ENCODE measurements at places on chromosomes 16 and 17.

- no peak for DNase-seq
Observed at GRCh38 chr16:59605706-59606105, 871.6 kb upstream of the GOT2 start.

DNA sequence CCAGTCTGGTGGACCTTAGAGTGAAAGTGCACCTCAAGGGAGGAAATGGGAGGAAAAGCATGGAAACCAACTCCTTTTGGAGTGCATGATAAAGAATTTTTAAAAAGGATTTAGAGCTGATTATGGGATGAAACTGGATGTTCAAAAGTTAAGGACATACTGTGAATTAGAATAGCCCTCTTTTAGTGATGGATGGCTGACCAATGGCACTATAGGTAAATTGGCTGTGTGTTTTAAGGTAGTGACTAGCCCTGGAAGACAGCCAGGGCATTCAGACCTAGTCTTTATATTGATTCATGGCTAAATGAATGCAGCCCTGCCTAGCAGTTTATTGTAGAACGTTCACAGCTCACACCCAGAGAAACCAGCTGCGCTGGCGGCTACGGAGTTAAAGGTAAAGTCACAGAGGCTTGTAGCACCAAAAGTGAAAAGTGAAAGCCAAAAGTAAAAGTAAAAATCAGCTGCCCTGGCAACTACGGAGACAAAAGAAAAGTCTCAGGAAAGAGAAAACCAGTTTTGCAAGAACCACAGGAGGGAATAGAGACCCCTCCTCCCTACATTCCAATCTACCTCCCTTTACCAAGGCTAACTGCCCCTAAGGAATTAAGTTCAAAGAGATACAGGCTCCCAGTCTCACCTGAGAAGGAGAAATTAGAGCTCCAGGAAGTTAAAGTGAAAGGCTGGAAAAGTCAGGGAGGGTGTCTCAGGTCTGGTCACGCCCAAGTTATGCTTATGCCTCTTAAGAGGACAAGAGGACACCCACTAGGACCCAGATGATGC lies 21.8 kb downstream of the ACSM1 start:
- DNase-seq, result peak; percentile 14

- DNase-seq, result no peak
Observed at GRCh38 chr16:5512014-5512413, 414.4 kb upstream of the EEF2KMT start.

DNA sequence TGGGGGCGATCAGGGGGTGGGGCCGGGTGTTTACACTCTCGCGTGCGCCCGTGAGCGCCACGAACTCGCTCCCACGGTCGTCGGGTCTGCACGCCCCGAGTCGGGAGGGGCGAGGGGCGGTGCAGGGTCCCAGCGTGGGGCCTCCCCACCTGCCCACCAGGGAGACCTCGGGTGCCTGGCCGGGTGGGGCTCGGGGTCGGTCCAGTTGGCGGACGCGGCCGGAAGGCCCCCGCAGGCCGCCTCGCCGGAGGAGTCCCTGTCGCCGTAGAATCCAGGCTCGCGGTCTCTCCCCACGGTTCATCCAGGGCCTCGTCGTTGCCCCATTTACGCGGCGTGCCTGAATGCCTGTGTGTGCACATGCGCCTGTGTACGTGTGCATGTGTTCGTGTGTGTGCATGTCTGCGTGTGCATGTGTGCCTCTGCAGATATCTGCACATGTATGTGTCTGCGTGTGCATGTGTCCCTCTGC lies 510 bp upstream of the RAB40B start:
- no peak for DNase-seq

- DNase-seq, result no peak
Observed at GRCh38 chr17:75681289-75681688, 14.2 kb downstream of the SAP30BP start.

DNA sequence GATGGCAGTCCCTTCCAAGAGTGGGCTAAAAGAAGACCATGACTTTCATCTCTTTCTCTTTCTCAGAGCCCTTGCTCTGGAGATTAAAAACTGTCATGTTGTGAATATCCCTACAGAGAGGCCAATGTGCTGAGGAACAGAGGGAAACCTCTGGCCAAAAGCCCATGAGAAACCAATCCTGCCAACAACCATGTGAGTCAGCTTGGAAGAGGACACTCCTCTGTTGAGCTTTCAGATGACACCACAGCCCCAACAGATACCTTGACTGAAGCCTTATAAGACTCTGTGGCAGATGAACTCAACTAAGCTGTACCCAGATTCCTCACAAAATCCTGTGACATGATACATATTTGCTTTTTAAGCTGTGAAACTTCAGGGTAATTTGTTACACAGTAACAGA lies 19.6 kb downstream of the CPPED1 start:
- no peak for DNase-seq

DNA sequence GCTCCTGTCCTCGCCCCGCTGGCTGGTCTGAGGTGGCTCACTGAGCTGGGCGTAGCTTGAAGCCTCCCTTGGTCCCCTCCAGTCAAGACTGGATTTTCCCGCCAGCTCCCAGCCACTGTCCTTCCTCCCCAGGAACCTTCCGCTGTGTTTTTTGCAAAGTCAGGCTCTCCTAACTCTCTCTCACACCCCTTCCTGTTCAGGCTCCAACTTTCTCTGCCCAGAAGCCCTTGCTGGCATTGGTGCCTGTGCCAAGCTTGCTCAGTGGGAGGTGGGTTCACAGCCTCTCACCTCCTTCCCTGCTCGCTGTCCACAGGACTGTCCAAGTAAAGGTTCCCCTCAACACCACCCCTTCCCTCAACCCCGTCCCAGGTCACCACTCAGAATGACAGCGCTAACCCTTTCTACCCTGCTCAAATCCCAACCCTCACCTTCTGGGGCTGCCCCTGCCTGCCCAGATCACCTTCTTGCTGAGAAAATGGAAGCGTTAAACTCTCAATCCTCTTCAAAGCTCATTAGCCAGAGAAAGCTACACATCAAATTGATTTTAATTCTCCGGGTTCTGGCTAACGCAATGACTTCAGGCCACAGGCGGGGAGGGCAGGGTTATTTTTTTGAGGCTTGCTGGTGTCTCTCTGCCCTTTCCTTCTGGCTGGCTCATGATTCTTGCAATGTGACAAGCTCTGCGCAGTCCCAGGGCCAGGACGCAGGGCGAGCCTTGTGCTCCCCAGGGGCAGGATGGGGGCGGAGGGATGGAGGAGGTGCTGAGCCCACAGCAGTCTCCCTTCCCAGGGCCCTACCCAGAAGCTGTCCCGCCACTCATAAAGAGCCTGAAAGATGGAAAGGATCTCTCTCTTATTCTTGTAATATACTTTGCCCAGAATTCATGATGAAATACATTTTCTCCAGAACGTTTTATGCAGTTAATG lies 357.2 kb upstream of the TNRC6C start:
- DNase-seq, result no peak

DNA sequence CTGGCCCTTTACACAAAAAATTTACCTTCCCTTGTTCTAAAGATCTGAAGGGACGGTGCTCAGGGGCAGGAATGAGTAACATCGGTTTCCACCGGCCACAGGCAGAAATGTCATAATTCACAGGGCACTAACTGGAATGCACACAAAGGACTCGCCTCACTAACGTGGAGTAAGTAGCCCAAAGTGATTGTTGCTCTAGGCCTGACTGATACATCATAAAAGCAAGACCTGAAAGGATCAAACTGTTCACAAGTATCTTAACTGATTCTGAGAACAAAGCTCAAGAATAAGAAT lies 8.9 kb upstream of the TCF25 start:
- no peak for DNase-seq

DNA sequence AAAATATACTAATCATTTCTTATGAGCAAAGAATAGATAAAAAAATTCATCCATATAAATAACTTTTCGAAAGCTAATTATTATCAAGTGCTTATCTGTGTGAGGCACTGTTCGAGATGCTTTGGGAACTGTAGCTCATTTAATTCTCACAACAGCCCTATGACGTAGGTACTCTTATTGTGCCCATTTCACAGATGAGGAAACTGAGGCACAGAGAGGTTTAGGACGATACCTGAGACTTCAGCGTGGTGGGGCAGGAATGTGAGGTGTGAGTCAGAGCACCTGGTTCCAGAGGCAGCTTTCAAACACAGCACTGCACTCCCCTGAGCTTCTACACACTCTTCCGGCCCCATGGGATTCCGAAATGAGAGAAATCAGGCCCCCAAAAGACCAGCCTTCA lies 185.8 kb upstream of the HSBP1 start:
- DNase-seq, result no peak

GRCh38 chr16:24789881-24790280 lies 55.9 kb upstream of the SLC5A11 start:
- DNase-seq, result no peak

DNA sequence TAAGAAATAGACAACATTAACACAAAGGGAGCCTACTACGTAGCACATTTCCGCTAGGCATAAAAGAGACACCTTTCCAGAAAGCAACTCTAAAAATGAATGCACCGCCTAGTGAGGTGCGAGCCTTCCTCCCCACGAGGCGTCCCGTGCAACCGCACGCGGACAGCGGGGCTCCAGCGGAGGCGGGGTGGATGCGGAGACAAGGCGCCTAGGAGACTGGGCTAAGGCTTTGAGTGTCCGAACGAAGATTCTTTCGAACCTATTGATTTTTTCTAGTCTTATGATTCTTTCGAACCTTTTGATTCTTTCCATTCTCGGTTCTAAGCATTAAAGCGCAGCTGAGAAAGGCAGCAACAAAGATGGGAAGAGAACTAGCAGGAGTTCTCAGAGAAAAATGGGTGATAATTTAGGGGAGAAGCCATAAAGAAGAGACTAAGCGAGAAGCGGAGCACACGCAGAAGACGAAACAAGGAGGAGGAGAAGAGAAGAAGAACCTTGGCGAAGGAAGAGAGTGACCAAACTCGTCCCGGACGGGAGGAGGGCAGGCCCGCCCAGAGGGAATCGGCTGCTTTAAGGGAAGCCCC lies 394 bp upstream of the CPD start:
- DNase-seq, result peak; percentile 64

- DNase-seq, result peak; percentile 90
Observed at GRCh38 chr16:22195695-22196558, 10.2 kb upstream of the EEF2K start.

DNA sequence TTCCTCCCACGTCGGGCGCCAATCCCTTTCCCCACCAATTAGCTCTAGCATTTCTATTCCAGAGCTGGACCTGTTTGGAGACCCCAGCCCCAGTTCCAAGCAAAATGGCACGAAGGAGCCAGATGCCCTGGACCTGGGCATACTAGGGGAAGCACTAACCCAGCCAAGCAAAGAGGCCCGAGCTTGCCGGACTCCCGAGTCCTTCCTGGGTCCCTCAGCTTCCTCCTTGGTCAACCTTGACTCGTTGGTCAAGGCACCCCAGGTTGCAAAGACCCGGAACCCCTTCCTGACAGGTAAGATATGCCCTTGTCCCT lies 5.6 kb upstream of the SPATA20 start:
- DNase-seq, result no peak

DNA sequence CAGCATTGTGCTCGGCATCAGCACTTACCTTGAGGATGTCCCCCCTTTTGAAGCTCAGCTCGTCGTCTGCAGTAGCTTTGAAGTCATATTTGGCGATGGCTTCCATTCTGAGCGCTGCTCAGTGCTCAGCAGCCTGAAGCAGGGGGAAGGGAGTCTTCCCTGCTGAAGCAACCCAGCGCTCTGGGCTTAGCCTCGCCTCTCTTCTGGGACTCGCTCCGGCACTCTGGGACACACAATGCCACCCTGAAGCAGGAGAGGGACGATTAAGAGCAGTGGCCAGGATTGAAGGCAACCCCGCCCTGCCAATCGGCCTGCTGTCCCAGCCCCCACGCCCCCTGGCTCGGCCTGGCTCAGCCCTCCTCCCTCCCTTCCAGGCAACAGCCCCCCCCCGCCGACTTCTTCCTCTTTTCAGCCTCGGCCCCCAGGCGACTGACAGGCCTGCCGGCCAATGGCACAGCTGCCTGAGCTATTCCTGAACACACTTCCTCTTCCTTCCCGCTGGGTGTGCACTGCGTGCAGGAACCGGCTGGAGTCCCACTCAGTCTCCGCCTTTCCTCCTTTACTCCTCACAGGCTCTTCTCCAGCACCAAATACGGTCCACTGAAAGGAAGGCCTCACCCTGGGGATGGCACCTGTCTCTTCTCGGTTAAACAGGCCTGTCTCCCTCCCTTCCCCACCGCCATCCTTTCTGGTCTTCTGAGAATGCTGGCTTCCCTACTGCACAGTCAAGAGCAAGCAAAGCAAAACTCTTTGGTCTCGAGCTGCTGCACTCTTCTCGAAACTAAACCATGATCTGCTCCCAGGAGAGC lies 11.8 kb downstream of the GRB2 start:
- peak; percentile 82 for DNase-seq

DNA sequence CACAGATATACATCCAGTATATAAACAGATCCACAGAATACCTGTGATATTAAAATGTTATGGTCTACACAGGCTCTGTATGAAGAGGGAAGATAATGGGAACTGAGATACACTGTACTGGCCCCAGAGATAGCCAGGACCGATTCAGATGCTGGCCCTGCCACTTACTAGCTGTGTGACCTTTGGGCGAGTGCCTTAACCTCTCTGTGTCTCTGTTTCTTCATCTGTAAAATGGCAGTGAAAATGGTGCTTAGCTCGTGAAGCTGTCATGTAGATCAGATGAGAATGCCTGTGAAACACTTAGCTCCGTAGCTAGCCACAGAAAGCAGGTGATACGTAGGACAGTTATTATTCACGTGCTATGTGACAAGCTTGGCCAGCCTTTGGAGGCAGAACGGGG lies 22.2 kb downstream of the NKD1 start:
- DNase-seq, result no peak

DNA sequence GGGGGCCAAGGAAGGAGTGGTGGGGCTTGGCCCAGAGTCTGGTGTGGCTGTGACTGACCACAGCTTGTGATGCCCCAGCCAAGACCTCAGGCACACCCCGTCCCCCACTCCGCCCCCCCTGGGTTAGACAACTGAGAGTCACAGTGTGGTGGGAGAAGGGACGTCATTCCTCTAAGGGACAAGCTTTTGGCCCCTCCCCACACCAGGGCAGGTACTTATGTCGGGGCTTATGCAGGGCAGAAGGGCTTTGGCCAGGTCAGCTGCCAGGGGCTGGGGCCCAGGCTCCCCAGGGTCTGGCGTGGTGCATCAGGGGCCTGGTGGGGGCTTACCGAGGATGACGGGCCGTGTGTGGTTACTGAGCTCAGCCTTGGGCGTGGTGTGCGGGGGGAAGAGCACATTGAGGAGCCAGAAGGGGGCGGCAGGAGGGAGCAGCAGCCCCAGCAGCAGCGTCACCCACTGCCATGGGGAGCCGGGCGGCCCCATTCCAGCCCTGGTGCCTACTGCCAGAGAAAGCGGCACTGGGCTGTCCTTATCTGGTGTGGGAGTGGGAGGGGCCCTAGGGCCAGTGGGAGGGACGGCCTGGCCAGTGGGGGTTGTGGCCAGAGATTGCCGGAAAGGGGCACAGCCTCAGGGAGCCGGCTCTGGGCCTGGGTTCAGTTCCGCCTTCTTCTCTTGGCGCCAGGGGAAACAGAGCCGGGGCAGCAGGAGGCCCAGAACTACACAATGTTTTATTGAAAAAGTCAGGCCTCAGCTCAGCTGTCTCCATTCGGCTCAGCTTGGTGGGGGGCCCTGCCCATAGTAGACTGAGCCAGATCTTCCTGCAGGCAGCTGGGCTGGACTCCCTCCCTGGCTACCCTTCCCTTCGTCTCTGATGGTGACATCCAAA lies at the start of gene LCAT:
Gene LCAT, minus strand, starts transcription at position 502 of the 886 bp plus-strand sequence. Its CDS starts 19 bp downstream, at position 483.
- DNase-seq, result no peak

GRCh38 chr17:6374271-6374691 lies 60.6 kb downstream of the AIPL1 start:
- no peak for DNase-seq

GRCh38 chr16:59913666-59914065 lies 1179.5 kb upstream of the GOT2 start:
- no peak for DNase-seq

- peak; percentile 43 for DNase-seq
Observed at GRCh38 chr17:81513753-81514488, 1.3 kb upstream of the ACTG1 start.

Data from activated naive CD4-positive, alpha-beta T cell treated with Interleukin-2 at 50 U/mL for 16 hours (primary cell).